ENCODE measurements at places on chromosomes 13 and 19.
A peak's percentile ranks its signal among the peaks of the same experiment; 100 is the strongest.

DNA sequence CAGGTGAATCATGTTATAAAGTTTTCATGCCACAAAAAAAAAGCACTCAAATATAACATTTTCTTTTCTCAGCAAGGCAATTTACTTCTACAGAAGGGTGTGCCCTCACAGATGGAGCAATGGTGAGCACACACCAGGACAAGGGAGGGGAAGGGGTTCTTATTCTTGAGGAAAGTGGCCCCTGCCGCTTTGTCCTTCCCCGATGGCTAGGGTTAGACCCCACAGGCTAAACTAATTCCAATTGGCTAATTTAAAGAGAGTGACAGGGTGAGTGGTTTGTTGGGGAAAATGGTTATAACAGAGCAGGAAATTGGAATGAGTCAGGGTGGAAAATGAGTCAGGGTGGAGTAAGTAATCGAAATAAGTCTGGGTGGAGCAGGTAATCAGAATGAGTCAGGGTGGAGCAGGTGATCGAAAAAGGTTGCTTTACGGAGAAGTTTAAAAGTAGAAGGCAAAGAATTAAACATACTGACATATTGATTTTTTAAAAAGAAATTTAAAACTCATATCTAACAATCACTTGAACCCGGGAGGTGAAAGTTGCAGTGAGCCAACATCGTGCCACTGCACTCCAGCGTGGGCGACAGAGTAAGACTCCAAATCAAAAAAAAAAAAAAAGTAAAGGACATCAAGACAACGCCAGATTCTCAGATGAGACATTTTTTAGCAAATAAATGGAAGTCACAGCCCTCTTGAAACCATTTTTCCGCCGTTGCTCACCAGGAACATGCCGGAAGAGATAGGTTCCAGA, 813 bp downstream of the ZNF562 start:
- DNase-seq: peak; percentile 31

DNA sequence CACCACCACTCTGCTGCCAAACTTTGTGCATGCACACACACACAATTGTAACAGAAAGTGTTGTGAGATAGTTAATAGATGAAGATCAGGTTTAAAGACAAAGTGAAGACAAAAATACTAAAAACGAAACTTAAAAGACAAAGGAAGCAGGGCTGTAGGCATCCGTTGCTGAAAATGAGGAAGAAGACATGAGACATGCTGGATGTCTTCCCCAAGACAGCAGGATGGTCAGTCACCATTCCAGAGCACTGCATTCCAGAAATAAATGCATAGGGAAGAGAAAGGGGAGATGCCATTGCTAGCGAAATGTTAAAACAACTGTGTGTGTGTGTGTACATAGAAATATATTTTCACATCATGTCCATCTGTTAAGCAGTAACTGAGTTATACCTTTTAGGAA, 520.1 kb downstream of the SUCLA2 start:
- no peak for DNase-seq

DNA sequence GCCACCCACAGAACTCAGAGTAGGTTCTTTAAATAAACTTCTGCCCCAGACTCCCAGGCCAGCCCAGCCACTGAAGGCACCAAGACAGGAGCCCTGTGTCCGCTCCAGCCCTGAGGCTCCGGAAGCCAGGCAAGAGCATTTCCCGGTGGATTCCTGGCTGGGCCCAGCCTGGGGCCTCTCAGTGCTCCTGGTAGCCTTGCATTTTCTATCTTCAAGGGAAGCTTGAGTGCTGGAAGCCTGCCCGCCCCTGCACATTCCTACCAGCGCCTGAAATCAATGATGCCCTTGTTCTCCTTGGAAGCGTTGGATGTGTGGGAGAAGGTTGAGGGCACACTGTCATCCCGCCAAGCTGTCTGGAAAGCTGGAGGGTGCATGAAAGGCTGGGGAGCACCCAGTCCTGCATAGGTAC, 70.3 kb downstream of the ALOX5AP start:
- DNase-seq: no peak

DNA sequence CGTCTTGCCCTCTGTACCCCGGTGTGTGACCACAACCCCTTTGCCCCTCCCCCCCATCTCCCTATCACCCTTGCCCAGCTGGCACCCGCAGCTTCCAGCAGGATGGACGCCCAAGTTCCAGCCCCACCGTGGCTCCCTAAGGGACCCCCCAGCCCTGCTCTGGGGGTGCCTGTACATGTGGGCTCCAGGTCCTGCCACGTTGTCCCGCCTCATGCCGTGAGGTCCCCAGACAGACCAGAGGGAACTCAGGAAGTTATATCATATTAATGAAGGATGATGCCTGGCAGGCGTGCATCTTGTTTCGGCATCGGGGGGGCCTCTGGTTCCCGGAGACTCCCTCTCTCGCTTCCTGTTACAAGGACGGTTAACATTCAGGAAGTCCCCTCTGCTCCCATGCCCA, 1.6 kb upstream of the PTGIR start:
- no peak for DNase-seq

GRCh38 chr13:77911751-77912150, 6.9 kb downstream of the EDNRB start:
- no peak for DNase-seq

DNA sequence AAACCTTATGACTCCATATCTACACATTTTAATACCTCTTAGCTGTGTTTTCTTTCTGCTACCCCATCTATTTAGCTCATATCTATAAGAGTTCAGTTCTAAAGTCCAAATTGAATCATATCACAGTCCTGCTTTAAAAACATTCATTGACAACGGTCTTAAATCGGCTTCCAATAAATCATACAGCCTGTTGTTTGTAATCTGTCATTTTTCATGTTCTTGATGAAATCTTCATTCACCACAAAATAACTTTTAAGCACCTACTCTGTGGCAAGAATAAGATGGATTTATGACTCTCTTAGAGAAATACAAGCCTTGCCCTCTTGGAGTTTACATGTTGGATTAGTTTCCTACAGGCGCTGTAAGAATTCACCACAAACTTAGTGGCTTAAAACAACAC, 450.9 kb upstream of the GPC6 start:
- DNase-seq: no peak

GRCh38 chr13:106374631-106375030, 160.8 kb downstream of the EFNB2 start:
- no peak for DNase-seq
